ENCODE measurements at places on chromosomes 6 and 20.

GRCh38 chr6:30481211-30481964 is 7.9 kb upstream of the HLA-E start:
- no peak for DNase-seq

DNA sequence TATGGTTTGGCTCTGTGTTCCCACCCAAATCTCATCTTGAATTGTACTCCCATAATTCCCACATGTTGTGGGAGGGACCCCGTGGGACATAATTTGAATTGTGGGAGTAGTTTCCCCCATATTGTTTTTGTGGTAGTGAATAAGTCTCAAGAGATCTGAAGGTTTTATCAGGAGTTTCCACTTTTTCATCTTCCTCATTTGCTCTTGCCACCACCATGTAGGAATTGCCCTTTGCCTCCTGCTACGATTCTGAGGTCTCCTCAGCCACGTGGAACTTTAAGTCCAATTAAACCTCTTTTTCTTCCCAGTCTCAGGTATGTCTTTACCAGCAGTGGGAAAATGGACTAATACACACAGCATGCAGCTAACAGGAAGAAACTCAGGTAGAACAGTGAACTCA is 108.8 kb upstream of the BCLAF1 start:
- DNase-seq: no peak

- DNase-seq: no peak
Measured at GRCh38 chr20:62828051-62828450, 11.2 kb downstream of the COL9A3 start.

DNA sequence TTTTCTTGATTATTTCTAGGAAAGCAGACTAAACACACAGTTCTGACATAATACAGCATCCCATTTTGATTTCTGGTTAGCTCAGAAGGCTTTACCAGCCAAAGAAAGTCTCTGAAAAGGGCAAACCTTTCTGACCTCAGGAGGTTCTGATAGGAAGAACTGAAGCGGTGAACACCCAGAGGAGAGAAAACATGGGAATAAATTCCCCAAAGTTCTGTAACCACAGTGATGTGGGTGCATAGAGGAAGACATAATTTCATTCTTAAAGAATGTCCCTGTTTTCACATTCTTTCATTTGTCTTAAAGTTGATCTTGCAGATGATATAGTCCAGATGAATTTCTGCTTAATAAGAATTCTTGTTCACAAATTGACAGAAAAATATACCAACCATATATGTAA is 60.3 kb downstream of the RSPO3 start:
- no peak for DNase-seq

GRCh38 chr6:74605922-74606581 is 599.8 kb downstream of the COL12A1 start:
- no peak for DNase-seq

GRCh38 chr20:49282584-49283171 is 4.8 kb upstream of the ZNFX1 start:
- DNase-seq: no peak

- DNase-seq: no peak
Measured at GRCh38 chr6:158021376-158021775, 39.7 kb downstream of the SYNJ2 start.

DNA sequence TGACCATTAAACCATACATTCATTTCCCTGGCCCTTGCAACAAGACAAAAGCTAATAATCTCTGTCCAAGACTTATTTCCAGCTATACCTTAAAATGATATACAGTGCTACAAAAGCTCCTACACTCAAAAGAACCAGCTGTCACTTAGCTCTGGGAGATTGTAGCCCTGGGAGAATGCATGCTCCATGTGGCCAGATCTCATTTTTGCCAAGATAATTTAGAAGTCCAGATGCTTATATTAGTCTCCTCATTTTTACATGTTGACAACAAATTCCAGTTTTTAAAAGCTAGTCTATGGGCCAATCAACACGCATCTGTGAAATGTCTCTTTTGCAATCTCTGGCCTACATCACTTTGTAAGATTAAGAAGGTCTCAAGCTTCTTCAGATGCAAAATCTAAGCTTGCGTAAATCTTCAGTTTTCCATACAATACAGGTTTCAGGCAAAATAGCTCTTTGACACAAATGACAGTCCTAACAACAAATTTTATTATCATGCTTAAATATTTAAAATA is 27.1 kb downstream of the TASP1 start:
- no peak for DNase-seq

- DNase-seq: no peak
Measured at GRCh38 chr6:1175877-1176276, 136.0 kb upstream of the FOXQ1 start.

Measured in H54 (cell line).